Colonic mucosa (tissue), 4 donors: ENCODE measurements at places on chromosomes 6 and 20. TPM values are rescaled to one million over a fixed set of nuclear protein-coding genes. Genes with fewer than 3 reads are reported as not detected.
A peak's percentile ranks its signal among the peaks of the same experiment; 100 is the strongest.

GRCh38 chr6:161273274-161273751 lies 548 bp downstream of the AGPAT4 start:
- peak; percentile 50 for DNase-seq

DNA sequence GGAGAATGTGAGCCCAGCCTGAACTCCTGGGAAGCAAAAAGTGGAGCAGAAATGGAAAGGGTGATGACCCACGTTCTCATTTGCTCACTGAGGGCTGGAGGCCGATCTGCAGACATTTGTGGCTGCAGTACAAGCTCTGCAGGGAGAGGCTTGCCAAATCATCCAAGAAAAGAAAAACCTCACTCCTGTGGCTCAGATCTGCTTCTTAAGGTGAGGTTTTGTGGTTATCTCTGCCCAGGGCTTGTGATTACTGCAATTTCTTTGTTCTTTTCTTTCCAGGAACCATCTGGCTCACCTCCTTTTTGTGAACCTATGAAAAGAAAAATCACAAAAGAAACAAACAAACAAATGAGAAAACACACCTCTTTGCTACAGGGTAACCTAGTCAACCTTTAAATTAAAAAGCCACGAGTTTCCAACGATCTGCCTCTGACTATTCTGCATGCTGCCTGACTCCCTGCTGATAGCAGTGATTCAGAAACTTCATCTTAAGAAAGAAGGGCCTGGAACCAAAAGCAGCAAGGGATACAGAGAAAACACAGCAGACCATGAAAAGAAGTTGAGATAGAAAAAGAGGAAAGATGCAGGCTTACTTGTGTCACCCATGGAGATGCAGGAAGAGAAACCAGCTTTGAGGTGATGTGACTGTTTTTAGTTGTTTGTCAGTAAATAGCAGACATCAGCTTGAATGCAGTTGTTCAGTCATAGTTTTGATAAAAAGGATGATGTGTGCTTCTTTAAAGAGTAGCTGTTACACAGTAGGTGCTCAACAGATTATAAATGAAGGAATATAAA lies 165.1 kb downstream of the LMBRD1 start:
- no peak for DNase-seq

- no peak for DNase-seq
These were observed 15.5 kb downstream of the PPIL6 start for GRCh38 chr6:109424946-109425345.

PRL gene
- total RNA-seq = not detected
